Body of pancreas (tissue), 4 donors: ENCODE measurements at places on chromosomes 3 and 15. TPM values are rescaled to one million over a fixed set of nuclear protein-coding genes. Genes with fewer than 3 reads are reported as not detected.

DNA sequence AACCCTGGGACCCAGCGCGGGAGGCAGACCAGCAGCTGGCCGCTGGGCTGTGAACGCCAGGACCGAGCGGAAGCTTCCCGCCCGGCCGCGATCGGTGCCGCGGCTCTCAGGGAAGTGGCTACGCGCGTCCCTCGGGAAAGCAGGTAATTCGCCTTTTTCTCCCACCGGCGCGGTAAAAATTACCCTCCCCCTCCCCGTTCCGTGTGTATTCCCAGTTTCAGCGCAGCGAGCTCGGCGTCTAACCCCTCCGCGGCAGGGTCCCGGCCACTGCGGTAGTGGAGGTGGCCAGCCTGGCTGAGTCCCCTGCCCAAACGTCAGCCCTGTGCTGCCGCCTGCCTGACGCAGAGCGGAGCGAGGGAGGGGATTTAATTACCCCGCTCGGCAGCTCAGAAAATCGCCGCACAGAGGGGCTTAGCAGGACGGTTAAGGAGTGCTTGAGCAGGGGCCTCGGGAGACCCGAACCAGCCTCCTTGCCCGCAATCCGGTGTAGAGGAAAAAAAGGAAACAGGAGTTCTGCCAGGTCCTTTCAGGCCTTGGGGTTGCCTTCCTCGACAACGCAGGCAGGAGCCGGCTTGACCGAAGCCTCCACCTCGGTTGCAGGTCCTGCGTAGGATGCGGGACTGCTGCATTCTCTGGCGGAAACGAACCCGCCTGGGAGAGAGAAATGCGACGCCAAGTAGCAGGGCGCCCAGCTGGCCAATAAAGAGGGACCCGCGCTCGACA is 2.9 kb downstream of the GATA2 start:
- peak; percentile 69 for DNase-seq

The TOPBP1 gene
- total RNA-seq, result 22.6 TPM

The CD200R1 gene
- total RNA-seq, result not detected

GRCh38 chr15:94602754-94603470 is 371.6 kb downstream of the MCTP2 start:
- DNase-seq, result no peak

The TIPIN gene
- total RNA-seq, result 2.9 TPM

GRCh38 chr3:20878691-20879090 is 692.7 kb upstream of the SGO1 start:
- no peak for DNase-seq

The CLN6 gene
- total RNA-seq, result 12.7 TPM

DNA sequence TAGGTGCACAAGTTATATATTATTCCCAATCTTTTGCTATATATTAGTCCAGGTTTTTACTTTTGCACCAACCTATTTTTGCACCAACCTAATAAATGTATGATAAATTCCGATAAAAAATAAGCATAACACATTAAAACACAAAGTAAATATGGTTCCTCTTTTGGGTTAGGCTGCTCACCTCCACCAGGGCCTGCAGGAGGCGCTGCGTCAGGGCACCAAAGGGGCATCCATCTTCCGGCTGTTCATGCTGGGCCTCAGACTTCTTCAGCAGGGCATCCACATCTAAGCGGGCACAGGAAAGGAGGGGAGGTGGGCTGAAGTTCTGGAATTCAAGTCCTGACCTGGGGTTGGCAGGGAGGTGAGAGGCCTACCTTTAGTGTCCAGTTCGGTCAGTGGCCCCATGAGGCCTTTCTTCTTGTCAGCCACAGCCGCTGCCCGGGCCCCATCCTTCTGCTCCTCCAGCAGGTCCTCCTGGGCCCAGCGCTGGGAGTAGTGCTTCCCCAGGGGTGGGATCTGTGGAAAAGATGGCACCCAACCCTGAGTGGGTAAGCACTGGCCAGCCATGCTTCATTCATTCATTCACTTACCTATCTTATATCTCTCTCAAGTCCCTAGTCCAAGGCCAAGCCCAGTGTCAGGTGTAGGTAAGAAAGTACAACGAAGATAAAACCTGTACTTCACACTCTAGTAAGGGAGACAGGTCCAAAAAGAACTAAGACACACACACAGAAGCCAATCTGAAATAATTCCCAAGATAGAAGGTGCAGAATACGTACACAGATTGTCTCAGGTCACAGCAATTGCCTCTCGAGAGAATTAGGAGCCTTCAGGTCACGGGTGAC is 5.2 kb downstream of the TADA3 start:
- DNase-seq, result no peak

GRCh38 chr3:54661151-54661550 is 266.7 kb downstream of the LRTM1 start:
- no peak for DNase-seq

The INKA1 gene
- total RNA-seq, result not detected

- DNase-seq, result peak; percentile 50
These were observed 11.5 kb downstream of the CCDC80 start for GRCh38 chr3:112629425-112629824.

The FBN1 gene
- 12.7 TPM for total RNA-seq

DNA sequence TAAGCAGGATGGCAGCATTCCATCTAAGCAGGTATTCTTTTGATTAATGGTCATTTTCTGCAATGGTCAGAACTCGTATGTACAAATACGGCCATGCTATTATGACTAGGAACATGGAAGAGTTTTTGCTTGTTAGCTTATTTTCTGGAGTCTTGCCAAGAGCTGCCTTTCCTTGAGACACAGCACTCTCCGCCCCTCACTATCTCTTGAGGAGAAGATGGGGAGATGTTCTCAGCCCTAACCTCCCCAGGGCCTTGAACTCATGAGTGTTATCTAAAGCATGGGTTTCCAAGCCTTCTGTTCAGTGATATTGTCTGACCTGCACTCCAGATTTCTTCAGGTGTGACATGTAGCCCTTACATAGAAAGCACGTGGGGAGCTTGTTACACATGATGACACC is 65.9 kb upstream of the ACTC1 start:
- no peak for DNase-seq
